ENCODE measurements at places on chromosomes 16 and 17.

- peak; percentile 9 for DNase-seq
These were observed at the start of gene TOX3 for GRCh38 chr16:52547004-52547833. TOX3 (minus strand) TSS chr16:52547143; CDS start chr16:52546723, 420 bp downstream.

DNA sequence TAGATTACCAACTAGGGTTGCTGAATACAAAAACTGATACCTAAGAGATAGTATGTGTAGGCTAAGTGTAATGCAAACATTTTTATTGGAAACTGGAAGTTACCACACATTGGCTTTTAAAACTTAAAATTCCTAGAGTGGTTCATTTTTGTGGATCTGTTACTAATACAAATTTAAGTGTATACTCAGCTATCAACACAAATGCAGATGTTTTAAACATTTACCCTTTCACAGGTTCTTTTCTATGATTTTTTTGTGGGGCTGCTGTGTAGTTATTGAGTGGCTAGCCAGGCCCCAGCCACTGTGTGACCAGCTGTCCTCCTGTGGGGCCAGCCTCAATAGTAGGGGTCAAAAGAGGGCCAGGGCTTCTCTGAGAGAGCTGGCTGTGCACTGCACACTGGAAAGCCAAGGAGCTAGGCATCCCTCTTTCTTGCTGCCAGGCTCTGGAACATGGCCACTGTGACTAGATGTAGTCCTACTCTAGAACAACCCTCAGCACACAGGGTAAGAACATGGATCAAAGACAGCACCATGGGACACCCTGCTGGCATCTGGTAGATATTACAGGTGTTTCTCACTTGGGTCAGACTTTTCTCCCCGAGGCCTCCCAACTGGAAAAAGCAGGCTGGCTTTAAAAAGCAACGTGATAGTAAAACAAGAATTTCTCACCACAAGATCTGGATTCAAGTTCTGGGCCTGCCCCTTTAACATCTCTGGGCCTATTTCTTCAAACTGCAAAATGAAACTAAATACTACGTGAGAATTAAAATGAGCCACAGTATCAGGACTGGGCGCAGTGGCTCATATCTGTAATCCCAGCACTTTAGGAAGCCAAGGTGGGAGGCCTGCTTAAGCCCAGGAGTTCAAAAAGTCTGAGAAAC is 7.3 kb upstream of the VEZF1 start:
- DNase-seq = peak; percentile 60

GRCh38 chr17:14471052-14471451 is 170.2 kb downstream of the HS3ST3B1 start:
- no peak for DNase-seq

- DNase-seq = no peak
These were observed 12.9 kb downstream of the GJD3 start for GRCh38 chr17:40351359-40352236.

GRCh38 chr17:68048996-68049395 is 13.5 kb downstream of the KPNA2 start:
- DNase-seq = no peak

GRCh38 chr16:81544700-81545271 is 100.2 kb downstream of the CMIP start:
- DNase-seq = no peak

DNA sequence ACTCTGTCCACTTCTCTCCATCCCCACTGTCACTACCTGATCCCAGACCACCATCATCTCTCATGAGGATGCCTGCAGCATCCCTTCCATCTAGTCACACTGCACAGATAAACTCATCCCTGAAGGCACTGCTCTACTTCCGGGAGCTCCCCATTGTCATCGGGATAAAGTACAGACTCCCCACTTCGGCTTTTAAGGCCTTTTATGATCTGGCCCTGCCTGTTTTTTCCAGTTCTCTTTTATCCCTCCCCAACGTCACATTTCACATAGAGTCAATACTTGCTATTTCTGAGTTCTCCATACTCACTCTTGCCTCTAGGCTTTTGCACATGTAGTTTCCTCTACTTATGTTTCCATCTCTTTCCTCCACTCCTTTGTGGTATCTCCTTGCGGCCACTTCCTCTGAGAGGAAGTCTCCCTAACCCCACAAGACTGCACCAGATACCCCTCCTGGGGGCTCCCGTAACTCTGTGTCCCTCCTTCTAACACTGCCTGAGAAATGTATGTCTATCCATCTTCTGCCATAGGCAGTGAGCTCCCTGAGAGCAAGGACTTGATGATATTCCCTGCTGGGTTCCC is 66.9 kb downstream of the COPRS start:
- no peak for DNase-seq

GRCh38 chr17:67439269-67439668 is 62.2 kb downstream of the PITPNC1 start:
- no peak for DNase-seq
